Stimulated activated CD8-positive, alpha-beta memory T cell treated with anti-CD3 and anti-CD28 coated beads, Interleukin-7, amount 100 ng/mL, for 1 hour (primary cell): ENCODE measurements at places on chromosomes 11 and 22.

- DNase-seq = no peak
Observed at GRCh38 chr11:88293931-88294330, 43.6 kb downstream of the CTSC start.

DNA sequence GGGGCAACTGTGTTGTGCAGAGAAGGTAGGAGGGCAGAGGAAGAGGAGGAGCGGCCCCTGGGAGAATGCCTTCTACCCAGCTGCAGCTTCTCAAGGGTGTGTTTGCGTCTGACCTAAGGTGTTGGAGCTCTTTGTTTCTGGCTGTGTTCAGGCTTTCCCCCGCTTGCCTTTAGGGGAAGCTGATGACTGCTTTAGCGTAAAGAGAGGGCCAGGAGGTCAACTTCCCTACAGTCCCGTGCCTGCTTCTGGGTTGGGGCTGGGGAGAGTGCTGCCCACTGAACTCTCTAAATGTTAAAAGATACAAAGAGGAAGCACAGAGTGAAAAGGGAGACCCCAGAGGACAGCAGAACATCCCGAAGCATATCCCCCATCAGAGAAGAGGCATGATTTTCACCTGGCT is 99.2 kb downstream of the PTPRJ start:
- DNase-seq = no peak

GRCh38 chr11:69218271-69218682 is 62.5 kb downstream of the SMIM38 start:
- DNase-seq = no peak

GRCh38 chr11:19173004-19173689 is 28.6 kb downstream of the CSRP3 start:
- no peak for DNase-seq

DNA sequence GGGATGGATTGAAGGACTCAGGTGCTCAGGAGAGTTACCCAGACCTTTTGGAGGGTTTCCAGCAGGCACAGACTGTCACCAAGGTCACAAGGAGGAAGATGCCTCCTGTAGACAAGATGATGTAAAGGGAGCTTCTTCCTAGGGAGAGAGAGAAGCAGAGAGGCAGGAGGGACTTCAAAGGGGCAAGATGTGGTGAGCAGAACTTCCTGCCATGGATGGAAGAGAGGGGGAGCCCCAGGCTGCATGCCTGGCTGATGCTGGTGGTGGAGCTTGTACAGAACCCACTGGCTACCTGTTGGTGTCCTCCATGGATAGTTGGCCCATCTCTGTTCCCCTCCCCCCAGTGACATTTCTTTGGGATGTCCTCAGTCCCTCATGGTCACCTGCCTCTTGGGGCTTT is 4.2 kb downstream of the HEPN1 start:
- DNase-seq = no peak

DNA sequence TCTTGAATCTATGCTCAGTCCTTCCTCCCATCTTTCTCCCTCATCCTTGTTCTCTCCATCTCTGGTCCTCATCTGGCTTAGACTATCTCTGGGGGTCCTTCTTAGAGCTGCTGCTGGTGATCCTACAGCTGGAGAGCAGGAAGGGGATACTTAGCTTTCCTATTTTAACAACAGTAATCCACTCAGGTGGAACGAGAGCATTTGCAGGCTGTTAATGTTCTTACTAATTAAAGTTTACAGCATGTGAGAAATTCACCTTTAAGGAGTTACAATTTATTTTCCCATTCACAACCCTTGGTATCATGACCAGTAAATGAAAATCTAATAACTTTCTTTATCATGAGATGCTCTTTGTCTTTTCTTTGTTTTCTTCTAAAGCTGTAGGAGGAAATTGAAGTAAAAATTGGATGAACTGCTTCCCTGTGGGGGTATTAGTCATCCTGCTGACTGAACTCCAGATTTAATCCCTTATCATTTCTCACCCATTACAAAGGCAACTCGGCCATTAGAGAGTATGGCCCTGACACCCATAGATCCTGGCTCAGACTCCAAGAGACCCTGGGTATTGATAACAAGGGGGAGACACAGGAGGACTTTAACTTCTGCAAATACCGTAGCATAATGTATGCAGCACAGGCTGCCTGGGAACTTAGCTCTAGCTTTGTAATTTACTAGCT is 37.6 kb upstream of the MTNR1B start:
- DNase-seq = no peak

- no peak for DNase-seq
Observed at GRCh38 chr11:133814588-133815100, 30.7 kb downstream of the SPATA19 start.

DNA sequence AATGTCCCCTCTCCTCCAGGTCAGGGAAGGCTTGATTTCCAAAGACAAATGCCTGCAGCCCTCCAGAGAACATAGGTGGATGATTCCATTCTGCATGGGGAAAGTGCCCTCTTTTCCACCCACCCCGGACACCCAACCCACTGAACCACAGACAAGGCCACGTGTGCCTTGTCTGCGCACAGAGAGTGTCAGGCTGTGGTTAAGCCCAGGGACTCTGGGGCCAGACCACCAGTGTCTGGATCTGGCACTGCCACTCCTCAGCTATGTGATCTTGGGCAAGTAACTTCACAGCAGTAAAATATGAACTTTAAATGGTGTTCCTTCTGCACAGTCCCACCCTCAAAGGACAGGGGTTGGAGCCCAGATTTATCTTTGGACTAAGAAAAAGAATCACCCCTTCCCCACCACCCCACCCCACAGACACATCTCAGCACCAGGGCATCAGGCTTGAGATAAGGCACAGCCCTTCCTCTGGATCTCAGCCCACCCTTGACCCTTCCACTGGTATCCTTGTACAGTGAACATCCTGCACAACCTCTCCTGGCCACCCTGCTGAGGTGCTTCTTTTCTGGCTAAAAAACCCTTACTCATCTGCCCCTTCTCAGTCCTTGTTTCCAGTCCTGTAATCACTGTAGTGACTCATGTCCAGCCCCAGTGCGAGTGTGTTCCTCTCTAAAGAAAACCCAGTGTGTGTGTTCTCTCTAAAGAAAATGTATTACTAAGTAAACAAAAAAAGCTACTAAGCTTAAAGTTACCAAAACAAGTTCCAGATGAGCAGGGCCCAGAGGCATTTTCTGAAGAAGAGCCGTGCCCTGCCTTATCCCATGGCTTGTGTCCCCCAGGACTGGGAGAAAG is 1.9 kb upstream of the PTGDR2 start:
- no peak for DNase-seq

DNA sequence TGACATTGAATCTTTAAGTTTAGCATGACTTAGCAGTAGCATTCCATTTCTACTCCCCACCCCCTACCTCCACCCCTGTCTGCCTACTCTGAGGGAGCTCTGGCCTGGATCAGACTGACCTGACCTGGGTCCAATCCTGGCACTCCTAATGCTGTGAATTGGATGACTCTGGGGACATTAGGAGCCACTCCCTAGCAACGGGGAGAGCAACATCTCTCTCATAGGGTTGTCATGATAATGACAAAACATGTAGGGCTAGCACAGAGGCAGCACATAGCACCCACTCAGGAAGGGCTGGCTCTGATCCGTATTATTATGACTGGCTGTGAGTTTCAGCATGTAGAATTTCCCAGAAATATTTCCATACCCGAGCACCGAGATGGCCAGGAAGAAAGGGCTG is 40.5 kb downstream of the CABIN1 start:
- no peak for DNase-seq

- DNase-seq = no peak
Observed at GRCh38 chr11:47002390-47002789, 65.8 kb downstream of the CSTPP1 start.

DNA sequence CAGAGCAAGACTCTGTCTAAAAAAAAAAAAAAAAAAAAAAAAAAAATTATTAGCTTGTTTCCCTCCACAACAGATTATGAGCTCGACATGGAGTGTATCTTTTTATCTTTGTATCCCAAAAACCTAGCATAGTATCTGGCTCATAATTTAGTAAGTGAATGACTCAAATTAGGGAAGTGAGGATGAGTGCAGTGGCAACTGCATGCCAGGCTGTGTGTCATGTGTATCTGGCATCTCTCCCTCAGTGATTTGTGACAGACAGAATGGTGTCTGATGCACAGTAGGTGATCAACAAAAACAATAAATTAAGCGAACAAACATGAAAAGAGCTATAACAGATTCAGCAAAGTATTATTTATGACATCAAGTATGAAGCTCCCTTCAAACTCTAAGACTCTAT is 7.2 kb downstream of the STK33 start:
- DNase-seq = no peak

DNA sequence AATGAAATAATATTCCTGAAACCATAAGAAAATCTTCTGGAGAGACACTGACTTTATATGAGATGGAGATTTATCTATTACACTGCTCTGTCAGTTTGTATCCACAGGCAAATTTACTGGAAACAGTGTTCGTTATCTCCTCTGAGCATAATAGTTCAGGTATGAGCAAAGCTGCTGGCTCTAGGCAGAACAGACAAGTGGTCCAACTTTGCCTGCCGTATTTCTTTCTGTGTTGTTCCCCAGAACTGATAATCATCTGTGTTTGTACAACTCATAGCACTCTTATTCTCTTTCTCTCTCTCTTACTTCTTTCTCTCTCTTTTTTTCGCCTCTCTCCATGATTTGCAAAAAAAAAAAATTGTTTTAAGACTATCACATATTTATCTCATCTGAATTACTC is 623.8 kb upstream of the CHORDC1 start:
- DNase-seq = no peak

DNA sequence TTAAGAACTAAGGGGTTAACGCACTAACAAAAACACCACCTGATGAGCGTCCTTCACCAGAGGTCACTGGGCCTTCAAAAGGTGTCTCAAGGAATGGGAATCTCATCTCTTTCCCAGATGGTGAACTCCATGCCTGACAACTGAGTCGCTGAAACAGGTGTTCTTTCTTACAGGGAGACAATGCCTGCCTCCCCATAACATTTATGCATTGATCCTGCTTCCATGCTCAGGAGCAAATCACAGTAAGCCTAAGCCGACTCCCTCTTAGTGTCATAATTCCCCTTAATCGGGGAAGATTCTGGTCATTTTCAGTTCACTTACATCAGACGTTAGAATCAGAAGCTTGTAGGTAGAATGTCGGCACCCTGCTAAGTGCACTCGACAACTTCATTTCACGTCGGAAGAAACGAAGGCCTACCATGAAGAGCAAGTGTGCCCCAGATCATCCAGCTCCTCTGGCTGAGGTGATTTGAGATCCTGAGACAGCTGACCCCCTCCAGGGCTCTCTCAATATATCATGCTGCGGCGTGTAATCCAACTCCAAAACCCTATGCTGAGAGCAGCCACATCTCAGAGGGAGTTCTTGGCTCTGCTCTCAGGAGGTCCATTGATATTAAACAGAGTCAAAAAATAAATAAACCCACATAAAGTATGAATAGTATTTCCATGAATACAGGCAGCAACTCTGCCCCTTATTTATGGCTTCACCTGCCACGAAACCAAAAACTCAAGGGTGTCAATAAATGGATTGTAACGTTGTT is 163.1 kb downstream of the LARGE1 start:
- DNase-seq = no peak

DNA sequence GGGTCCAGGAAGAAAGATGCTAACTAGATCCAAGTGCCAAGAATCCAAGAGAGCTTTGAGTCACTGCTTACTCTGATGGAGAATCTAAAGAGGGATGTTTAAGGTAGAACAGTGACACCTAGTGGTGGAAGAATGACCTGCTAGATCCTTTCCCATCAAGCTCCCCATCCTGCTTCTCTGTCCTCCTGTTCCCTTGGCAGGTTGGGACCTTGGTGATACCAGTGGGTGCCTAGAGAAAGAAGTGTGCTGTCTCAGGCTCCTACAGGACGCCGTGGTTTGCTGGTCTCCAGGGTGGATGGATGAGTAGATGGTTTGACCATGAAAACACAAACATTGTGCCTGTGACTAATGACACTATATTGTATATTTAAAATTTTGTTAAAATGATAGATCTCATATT is 383.7 kb downstream of the TMEM135 start:
- no peak for DNase-seq

DNA sequence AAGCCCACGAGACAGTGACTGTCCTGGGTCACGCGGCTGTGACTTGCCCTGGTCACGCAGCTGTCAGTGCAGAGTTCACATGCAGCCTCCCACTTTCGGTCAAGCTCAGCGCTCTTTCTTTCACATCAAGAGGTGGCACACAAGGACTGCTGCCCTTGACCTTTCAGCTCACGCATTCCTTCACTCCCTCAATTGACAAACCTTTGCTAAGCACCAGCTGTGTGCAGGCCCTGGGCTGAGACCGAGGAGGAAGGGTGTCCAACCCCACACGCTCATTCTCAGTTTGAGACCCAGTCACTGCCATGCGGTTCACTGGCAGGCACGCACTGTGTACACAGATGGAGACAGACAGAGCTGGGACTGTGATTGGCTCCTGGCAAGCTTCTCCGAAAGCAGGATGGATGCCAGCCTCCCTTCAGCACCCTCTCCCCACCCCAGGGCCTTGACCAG is 70.3 kb downstream of the SCUBE1 start:
- no peak for DNase-seq

DNA sequence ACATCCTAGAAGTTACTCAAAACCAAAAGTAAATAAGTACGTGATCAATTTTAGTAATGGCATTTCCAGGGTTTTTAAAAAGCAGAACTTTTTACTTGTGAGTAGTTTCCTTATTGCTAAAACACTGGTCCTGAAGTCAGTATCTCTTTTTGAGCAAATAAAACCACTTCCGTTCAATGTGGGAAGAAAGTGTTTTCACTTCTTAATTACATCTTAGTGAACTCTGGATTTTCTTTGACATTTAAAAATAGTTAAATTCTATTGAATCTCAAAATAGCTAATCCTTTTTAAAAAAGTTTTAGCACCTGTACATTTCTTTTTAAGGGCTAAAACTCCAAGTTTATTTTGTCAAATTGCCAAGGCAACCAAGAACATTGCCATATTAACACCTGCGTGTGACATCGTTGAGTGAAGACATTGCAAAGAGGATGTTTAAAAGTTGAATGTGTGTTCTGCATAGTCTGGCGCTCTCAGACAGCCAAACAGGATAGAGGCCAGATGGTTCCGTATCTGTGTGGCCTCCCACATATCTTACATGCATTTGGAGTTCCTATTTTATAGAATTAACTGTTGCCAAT is 17.2 kb upstream of the OR5B21 start:
- no peak for DNase-seq

DNA sequence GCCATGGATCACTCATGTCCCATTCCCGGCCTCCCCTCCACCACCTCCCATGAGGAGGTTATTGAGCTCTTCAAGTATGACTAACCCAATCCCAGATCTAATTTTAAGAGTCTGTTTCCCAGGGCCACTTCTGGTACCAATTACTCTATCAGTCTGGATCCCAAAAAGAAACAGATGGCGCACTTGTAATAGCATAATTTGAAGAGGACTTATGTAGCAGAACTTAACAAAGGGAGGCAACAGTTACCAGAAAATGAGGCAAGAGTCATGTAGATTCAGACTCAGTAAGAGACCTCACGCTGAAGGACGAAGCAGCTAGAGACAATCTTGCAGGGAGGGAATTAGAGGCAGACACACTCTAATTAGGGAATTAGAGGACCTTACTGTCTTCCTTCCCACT is 46.9 kb downstream of the DDX6 start:
- DNase-seq = no peak
